NCI-H1694 (cell line): ENCODE measurements at places on chromosomes 2 and 18.

- no peak for DNase-seq
Measured at GRCh38 chr2:234863043-234863934, 88.5 kb upstream of the SH3BP4 start.

- peak; percentile 86 for DNase-seq
Measured at GRCh38 chr2:240851078-240851991, 17.3 kb upstream of the AGXT start.

GRCh38 chr2:230129343-230129742, 60.6 kb upstream of the SLC16A14 start:
- DNase-seq: no peak

DNA sequence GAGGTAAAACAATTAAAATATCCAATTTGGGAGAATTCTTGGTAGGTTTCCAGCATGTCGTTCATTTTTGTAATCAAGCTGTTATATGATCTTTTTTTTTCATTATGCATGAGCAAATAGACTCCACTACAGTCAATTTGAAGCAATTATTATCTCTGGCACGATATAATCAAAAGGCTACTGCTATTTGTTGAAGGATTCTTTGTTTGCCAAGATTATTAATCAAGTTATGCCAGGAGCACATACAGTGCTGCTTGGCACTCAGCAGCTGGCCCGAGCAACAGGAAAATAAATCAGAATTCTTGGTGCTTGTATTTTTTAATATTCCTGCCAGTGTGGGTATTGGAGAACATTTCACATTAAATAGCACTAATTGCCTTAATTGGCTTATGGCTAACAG, 279.5 kb downstream of the RND3 start:
- peak; percentile 77 for DNase-seq

GRCh38 chr2:229445019-229445418, 173.9 kb upstream of the PID1 start:
- DNase-seq: no peak

DNA sequence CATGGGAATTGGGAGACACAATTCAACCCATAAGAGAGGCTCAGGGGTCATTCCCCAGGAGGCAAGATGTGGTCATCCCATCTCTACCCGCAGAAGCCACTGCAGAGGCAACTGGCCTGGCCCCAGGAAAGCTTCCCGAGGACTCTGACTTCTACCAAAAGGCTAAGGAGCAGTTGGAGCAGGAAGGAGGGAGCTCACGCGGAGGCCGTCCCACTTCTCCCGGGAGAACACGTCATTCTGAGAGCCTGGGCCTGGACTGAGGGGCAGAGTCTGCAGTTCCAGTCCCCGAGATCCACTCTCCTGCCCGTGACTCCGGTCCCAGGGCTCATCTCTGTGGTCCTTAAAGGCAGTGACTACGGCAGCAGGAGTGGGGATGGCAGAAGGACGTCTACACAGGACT, 69.0 kb upstream of the TAF1B start:
- DNase-seq: no peak

GRCh38 chr2:68850524-68850923, 20.7 kb downstream of the BMP10 start:
- DNase-seq: no peak

DNA sequence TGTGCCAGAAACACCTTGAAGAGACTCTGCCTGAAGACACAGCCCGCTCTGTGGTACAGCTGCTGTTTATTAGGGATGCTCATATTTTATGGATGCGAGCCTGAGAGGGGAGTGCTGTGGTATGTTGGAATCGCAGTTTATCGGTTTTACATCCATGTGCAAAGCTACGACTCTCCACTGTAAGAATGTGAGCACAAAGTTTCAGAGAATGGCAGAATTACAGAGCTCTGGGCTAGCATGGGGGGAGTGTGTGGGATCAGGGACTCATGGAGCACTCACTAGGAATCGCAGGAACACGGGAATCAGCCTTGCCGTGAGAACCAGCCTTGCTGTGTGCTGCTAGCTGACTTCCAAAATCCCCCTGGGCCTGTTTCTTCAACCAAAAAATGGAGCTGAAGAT, 199.9 kb downstream of the RNF144A start:
- DNase-seq: no peak

DNA sequence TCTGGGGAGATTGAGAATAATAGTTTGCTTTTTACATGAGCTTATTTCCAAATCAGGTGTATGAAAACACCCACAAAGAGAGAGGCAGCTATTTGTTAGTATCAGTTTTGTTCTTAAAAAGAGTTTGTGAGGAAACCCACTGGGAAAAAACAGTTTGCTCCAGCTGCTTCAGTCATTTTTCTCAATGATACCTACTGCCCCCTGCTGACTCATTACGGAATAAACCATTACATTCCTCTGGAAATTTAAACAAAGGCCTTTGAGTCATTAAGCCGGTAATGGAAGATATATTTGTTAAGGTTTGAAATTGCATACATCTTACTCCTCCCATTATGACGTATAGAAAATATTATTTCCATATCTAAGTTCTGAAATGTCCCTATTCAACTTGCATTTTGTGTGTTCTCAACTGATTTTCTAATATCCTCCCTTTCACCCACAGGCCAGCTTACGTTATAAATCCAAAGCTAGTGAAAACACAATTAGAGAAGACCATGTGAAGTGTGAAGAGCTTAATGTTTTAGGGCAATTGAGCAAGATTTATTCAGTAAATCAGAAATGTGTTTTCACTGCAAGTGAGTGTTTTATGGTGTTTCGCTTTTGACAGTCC, 761.6 kb downstream of the DSC3 start:
- peak; percentile 72 for DNase-seq

GRCh38 chr2:96485350-96485749, 19.8 kb downstream of the NEURL3 start:
- DNase-seq: no peak

DNA sequence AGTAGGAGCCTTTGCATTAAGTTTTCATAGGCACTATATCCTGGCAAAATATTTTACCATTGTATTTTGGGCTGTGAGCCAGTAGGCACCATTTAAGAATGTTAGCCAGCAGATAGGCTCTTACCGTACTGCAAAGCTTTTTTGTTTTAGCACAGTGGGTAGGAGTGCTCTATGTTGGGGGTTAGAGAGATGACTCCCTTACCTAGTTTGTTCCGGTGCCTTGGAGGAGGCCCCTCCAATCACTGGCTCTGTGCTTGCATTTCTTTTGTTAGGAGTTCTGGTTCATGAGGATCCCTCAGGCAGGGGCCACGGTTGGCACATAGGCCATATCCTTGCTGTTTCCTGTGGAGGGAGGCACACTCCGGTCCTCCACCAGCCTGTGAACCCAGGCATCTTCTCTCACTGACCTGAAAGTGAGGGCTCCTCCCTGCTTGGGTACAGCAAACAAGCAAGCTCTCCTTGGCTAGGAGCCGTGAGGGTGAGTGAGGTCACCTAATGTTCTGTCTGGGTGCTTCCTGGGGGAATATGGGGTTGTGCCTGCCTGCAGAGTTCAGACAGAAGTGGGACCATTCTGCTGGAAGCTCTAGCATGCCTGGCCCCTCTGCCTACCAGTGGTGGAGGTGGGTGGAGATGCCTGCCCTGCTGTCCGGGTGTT, 29.8 kb downstream of the LTBP1 start:
- no peak for DNase-seq

- DNase-seq: no peak
Measured at GRCh38 chr2:108407864-108408729, 30.3 kb downstream of the SULT1C4 start.

DNA sequence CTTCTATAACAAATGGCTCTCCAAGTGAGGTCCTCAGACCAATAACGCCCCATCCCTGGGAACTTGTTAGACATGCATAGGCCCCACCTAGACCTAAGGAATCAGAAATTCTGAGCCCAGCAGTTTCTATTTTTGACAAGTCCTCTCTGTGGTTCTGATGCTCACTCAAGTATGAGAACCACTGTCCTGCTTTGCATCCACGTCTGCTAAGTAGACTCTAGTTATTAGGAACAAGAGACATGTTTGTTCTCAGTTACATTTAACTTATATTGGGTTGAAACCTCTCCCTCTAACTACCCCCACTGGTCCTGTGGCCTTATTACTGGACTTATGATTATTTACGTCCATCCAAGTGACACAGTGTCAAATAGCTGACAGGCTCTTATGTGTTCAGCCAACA, 70.3 kb downstream of the TMEM17 start:
- no peak for DNase-seq

DNA sequence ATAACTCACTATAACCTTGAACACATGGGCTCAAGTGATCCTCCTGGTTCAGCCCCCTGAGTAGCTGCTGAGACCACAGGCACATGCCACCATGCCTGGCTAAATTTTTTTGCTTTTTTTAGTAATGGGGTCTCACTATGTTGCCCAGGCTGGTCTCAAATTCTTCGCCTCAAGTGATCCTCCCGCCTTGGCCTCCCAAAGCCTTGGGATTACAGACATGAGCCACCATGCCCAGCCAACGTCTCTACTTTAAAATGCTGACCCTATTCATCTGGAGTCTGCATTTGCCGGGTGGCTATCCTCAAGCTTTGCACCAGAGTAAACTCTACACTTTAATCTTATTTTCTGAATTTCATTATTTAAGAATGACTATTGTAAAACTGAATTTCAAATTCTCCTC, 37.6 kb upstream of the RALBP1 start:
- DNase-seq: no peak

DNA sequence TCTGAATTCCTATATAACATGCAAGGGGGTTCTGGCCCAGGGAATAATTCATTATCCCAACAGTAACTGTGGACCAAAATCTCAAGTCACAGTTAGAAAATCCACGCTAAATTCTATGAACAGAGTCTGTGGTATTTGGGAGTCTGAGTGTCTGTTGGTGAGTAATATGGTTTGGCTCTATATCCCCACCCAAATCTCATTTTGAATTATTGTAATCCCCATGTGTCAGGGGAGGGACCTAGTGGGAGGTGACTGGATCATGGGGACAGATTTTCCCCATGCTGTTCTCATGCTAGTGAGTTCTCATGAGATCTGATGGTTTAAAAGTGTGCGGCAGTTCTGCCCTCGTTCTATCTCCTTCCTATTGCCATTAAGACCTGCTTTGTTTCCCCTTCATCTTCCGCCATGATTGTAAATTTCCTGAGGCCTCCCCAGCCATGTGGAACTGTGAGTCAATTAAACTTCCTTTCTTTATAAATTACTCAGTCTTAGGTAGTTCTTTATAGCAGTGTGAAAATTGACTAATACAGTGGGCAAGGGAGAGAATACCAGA, 68.3 kb downstream of the NBAS start:
- no peak for DNase-seq

GRCh38 chr2:174615871-174616436, 18.4 kb upstream of the WIPF1 start:
- DNase-seq: no peak
